GM04503 (cell line): ENCODE measurements at places on chromosomes 7 and 10.

GRCh38 chr10:31769564-31769963 lies 159.1 kb downstream of the ARHGAP12 start:
- no peak for DNase-seq

DNA sequence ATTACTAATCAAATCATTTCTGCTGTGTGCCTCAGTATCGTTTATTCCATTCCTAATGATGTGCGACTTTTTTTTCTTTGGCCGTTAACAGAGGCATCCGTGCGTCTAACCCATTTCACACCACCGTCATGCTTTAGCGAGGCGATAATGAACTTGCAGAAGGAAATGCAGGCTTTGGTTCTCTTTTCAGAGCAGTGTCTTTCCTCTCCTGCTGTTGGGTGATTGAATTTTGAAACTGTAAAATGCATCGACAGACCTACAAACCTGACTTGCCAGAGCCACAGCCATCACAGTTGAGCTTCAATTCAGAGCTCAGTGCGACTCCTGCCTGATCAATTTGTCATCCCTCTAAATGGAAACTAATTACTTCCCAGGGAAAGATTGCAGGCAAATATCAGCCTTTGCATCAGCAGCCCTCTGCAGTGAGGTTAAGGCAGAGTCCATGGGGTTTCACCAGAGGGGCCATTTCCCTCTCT lies 486.0 kb upstream of the GALNT17 start:
- DNase-seq = no peak

- DNase-seq = no peak
Measured at GRCh38 chr10:84525120-84525806, 196.9 kb downstream of the CCSER2 start.

DNA sequence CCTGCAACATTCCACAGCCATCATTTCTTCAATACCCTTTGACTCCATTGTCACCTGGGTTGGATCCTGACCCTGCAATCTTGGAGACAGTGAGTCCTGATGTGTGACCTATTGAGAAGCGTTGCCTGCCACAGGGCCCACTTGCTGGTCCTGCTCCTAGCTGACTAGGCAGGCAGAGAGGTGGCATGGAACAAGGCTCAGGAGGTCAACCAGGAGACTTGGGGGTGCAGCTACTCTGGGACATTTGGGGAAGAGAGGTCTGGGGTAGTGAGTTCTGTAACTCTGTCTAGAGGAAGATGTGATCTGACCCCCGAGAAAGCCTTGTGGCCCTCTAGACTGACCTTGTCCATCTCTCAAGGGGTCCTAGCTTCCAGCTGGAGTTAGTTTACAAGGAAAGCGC lies 1.8 kb downstream of the ZMIZ2 start:
- DNase-seq = no peak

- DNase-seq = no peak
Measured at GRCh38 chr7:141990011-141990725, 5.5 kb upstream of the MGAM start.

- peak; percentile 69 for DNase-seq
Measured at GRCh38 chr10:3217301-3217700, 44.7 kb upstream of the PITRM1 start.

DNA sequence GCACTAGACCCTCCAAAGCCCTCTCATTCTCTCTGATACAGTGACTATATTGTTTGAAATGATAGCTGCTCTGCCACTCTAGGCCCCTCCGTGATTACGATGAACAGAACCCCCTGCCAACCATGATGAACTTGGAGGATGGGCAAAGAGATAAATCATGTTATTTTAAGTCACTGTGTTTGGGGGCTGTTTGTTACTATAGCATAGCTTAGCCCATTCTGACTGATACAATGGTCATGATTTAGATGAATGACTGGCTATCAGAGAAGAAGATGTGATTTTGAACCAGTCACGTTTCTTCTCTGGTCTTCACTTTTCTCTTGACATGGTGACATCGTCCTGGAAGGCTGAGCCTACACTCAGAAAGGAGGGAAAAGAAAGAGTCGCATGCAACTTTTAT lies 95.4 kb upstream of the HABP2 start:
- no peak for DNase-seq

DNA sequence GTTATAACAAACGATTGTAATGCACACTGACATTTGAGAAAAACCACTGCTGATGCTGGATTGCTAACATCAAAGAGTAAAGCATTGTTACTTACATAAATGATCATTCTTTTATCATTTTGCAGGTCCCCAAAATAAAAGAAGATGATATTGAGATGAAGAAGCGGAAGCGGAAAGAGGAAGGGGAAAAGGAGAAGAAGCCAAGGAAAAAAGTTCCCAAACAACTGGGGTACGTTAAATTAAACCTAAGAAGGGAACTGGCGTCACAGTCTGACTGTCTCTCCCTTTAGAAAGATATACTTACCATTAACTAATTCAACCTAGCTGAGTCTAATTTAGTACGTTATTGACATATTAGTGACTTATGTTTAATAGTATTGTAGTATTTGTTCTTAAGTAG lies 28.1 kb downstream of the UBN2 start:
- DNase-seq = no peak

DNA sequence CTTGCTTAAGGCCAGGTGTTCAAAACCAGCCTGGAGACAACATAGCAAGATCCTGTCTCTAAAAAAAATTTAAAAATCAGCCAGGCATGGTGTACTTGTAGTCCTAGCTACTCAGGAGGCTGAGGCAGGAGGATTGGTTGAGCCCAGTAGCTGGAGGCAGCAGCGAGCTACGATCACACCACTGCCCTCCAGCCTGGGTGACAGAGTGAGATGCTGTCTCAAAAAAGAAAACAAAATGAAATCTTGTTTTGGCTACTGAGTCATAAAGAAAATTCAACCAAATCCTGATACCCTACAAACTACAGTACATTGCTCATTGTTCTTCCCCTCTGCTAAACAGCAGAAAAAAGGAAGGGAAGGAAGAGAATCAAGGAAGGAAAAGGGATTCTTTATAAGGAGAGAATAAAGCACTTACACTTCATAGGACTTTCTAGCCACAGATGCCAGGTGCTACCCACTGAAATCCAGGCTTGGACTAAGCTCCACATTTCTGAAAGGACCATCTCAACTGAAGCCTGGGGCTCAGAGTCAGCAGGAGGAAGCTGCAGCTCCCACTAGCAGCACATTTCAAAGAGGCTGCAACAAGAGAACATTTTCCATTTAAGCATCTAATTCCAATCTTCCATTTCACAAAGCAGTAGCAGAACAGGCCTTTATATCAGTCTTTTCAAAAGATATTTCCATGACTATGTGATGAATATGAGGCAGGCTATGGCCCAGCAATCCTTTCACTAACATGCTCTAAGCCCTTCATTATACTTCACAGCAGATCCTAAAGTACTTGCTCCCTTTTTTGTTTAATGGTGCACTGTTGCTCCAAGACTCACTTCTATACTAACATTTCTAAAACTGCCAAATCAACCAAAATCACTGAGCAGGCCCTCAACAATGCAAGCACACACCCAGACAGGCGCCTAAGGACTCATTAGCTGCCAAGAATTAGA lies 13.5 kb downstream of the TNPO3 start:
- no peak for DNase-seq

- peak; percentile 92 for DNase-seq
Measured at GRCh38 chr10:119006451-119007210, 22.9 kb upstream of the NANOS1 start.

GRCh38 chr7:87059525-87060287 lies at the start of gene ELAPOR2:
TSS of gene ELAPOR2 (minus strand) at chr7:87059654. CDS start at chr7:87059513, 141 bp downstream.
- DNase-seq = no peak

DNA sequence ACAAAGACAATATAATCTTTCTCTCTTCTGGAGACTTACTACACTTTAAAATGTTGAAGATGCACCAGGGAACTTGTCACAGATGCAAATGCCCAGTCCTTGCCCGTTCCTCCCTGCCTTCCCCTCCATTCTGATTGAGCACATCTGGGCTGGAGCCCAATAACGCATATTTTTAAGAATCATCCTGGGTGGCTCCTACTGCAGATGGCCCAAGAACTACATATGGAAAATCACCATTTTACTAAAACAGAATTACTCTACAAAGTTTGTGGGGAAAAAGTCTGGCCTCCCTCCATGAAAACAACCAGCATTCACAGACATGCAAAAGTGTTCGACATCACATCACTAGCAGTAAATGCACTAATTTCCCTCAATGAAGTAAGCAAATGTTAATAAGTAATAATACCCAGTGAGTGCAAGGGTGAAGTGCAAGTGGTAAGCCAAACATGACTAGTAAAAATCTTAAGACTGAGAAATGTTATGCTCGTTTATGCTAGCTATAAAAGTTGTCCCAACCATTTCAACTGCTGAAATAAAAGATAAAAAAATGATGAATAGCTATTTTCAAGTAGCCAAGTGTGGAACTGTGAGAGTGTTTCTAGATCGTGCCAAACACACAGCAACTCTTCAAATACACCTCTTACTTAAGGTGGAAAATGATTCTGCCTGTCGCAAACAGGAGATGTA lies 43.5 kb downstream of the TSPAN12 start:
- no peak for DNase-seq

DNA sequence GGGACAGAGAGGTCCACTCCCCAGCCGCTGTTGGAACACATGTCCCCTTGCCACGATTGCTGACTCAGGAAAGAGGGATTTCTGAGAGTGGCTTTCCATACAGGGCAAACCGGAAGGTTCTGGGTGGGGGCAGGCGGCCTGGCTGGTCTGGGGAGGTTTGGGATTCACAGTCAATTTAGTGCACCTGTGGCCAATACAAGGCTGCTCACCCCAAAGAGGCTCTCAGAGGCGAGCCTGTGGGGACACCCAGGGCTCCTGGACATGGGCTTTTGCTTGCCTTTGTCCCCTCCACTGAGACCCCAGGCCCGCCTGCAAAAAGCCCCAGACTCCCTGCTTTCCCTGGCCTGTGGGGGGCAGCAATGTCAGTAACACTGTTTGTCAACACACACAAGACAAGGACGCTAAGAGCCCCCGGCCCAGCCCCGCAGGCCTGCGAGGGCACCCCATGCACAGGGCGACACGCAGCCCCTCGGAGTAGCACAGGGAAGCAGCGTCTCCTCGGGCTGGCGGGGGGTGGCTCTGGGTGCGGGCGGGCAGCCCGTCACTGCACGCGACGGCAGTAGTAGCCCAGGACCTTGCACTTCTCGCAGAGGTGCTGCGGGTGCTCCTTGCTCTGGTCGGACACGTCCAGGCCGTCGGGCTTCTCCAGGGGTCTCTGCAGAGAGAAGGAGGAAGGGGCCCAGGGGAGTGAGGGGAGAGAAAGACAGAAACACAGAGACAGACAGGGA lies 38.7 kb downstream of the PPIF start:
- no peak for DNase-seq

- no peak for DNase-seq
Measured at GRCh38 chr10:128263891-128264688, 137.9 kb upstream of the MKI67 start.

GRCh38 chr7:122350701-122351100 lies 46.2 kb upstream of the FEZF1 start:
- no peak for DNase-seq

DNA sequence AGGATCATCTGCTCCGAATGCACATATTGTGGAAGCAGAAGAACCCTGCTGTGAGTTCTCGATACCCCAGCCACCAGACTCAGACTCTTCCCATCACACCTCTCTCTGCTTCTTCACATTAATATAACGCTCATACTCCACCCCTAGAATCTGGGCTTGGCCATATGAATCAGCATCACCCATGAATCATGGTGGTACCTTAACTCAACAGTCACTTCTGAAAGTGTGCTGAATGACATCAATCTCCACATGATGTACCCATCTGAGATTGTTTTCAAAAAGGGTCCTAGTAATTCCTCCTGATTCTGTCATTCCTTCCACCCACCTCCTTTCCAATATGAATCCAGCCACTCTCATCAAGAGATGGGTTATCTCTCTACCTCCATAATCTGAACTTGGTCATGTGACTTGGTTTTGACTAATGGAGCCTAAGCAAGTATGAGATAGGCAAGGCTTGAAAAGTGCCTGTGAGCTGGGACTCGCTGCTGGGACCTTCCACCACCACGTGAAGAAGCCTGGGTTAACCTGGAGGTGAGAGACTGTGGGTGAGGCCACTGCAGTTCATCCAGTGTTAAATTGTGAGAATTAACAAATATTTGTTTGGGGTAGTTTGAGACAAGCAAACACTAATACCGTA lies 15.4 kb downstream of the YWHAG start:
- DNase-seq = no peak

GRCh38 chr10:100496567-100496966 lies 23.1 kb downstream of the SEC31B start:
- DNase-seq = no peak

DNA sequence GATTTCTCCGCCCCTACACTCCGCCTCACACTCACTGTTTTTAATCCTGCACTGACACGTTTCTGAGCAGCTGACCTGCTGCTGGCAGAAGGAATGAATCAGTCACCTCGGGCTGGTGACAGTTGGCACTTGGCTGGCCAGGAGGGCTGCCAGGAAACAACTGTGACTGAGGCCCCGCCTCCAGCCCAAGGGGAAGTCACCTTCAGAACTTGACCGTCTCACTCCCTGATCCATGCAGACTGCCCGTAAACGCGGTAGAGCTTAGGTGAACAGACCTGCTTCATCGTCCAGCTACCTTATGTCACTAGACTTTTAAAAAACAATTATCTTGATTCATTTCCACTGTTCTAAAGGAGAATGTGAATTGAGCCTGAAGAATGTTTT lies 107.5 kb downstream of the DOCK1 start:
- DNase-seq = no peak

DNA sequence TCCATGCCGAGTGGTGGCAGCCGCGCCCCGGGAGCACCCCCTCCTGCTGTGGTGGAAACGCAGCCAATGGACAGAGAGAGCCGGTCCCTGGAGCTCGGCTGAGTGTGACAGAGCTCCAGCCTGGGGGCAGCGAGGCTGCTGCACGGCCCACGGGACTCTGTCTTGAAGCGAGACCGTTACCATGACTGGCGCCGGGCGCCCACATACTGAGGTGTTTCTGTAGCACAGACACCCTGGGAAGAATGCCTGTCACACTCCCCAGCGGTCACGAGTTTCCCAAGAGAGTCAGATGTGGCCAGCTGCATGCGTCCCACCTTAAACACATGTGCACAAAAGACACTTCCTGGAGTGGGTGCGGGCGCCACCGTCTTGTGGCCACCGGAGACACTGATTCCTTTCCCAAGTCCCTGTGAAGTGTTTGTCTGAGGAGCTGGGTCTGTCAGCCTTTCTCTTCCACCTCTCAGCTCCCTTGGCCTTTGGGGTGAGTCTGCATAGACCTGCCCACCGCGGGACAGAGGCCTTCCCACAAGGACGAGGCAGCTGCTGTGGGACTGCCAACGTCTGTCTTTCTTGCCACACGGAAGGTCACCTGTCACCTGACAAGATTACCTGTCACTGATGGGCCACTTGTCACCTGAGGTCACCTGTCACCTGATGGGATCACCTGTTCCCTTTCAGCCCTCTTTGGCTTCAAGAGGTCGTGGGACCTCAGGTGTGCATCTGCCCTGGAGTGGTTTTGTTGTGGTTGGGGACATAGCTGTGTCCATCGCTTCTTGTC lies 94.6 kb downstream of the DNAJB6 start:
- no peak for DNase-seq
